ENCODE measurements at places on chromosomes 3 and 15.

DNA sequence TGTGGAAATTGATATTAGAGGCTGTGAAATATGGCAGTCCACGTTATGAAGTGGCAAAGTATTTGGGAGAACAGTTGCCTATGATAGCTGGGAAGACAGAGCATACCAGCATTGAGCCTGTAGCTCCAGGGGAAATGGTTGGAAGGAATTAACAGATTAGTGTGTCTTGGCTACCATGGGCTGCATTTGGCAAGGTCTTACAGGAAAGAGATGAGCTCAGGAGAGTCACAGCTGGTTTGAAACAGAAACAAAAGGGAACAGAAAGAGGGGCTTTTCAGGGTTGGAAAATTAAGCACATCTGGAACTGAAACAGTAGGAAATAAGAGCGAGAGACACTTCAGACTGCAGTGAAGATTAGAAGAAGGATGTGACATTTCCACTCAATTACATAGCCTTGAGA is 141.7 kb downstream of the FBLN2 start:
- no peak for DNase-seq

GRCh38 chr3:194517333-194517732 is 30.5 kb upstream of the ATP13A3 start:
- no peak for DNase-seq

GRCh38 chr3:55069950-55070349 is 142.1 kb upstream of the LRTM1 start:
- DNase-seq = no peak

- no peak for DNase-seq
Observed at GRCh38 chr3:34703053-34703452, 904.6 kb downstream of the PDCD6IP start.

DNA sequence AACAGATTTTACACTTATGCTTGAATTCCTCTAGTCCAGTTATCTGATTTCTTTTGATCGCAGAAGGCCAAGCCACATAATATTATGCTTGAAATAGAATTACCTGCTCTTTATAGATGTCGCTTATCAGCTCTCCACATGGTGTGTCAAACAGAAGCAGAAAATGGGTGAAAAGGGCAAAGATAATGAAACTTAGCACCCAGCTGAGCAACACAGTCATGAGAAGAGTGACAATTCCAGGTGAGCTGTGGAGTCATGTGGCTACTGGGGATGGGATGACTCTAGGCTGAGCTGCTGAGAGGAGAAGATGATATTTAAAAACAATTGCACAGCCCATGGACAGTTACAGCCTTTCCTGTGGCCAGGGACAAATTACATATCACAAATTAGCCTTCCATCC is 398.7 kb upstream of the PDZRN3 start:
- no peak for DNase-seq

DNA sequence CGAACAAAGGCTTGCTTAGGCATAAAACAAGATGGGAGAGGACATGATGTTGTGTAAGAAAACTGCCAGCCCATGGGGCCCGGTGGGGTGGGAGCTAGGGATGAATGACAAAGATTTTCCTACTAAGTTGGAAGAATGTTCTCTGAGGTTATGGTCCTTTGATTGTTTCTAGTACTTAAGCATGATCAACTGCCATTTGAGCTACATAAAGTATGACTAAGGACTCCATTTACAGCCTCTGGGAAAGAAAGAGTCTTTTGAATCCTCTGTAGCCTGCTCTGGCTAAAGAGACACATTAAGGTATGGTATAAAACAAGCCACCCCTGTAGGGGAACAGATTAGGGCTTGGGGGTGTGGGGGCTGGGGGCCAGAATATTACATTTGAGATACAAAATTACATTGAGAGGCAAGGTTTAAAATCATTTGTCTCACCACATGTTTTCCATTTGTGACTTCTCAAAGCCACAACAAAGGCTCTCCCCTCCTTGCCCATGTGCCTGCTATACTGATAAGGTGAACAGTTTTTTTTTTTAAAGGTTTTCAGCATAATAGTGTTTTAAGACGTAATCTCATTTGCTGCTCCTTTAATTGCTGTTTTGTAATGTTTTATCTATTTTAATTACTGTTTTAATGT is 323.4 kb downstream of the CHST2 start:
- DNase-seq = no peak

- no peak for DNase-seq
Observed at GRCh38 chr3:37129871-37130270, 44.5 kb downstream of the LRRFIP2 start.

DNA sequence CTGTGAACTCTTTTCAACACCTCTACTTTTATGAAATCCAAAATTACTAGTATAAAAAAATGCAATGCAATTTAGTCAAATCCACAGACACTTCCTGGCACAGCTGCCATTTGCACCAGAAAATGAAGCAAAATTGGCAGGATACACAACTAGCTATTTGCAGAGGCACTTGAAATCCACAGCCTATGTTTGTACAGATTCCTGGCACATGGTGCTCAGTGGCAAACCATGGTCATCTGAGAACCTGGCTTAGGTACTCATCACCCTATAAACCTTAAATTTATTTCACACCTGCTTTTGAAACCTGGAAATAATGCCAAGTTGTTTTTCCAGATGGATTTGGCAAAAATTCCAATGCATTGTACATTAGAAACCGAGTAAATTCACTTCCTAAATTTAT is 20.2 kb upstream of the PPM1L start:
- DNase-seq = no peak

GRCh38 chr3:190512666-190513065 is 1.2 kb upstream of the IL1RAP start:
- DNase-seq = no peak

DNA sequence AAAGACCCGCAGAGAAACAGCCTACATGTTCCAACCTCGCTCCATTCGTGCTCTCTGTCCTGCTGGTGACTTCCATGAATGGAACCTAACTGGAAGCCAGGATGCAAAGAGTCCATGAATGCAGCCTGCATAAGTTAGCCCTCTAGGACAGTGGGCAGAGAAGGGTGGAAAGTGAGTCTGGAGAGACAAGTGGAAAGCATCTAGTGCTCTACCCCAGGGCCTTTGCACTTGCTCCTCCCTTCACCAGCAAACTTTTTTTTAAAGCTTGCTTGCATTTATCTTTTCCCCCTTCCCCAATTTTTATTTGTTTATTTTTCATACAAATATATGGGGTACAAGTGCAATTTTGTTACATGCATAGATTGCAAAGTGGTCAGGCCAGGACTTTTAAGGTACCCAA is 7.9 kb upstream of the CYP1A1 start:
- no peak for DNase-seq

DNA sequence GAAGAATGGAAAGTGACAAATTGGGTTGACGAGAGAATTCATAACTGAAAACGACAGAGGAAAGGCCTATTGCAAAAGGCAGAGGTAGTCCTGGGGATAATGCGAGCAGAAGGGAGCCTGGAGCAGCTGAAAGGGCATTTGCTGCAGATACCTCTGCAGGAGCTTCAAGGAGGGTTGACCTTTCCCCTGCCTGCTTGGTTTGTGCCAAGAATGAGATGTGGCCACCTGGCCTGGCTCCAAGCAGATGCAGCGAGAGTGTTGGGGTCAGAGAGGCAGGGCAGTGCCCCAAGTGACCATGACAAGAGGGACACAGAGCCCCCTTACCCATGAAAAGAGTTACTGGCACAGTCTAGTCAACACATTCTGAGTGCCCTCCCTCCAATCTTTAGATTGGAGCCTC is 43.5 kb downstream of the SLC41A3 start:
- DNase-seq = no peak

DNA sequence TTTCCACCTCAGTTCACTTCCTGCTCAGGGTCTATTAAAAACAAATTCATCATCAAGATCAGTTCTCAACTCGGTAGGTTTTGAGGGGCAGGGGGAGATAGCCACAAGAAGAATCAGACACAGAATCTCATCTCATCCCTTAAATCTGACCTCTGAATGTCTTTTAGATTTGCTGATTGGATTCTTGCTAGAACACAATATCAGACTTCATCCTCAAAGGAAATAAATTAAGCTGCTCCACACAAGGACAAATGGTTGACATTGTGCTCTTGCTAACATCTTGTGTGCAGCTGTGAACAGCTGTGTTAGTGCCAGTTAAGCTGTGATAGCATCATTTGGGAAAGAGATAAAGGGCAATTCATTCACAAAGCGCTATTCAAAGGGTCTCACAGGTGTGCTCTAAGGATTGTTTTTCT is 184.0 kb upstream of the ADAMTS9 start:
- DNase-seq = no peak

DNA sequence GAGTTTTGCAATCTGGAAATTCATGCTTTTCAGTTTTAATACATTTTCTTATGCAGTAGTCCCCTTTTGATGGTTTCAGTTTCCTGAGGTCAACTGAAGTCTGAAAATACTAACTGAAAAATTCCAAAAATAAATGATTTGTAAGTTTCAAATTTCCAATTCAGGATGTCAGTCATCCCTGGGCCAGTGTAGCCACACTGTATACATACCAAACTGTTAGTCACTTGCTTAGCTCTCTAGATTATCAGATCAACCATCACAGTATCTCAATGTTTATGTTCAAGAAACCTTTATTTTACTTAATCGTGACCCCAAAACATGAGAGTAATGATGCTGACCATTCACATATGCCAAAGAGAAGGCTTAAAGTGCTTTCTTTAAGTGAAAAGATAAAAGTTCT is 715.5 kb downstream of the GBE1 start:
- no peak for DNase-seq

DNA sequence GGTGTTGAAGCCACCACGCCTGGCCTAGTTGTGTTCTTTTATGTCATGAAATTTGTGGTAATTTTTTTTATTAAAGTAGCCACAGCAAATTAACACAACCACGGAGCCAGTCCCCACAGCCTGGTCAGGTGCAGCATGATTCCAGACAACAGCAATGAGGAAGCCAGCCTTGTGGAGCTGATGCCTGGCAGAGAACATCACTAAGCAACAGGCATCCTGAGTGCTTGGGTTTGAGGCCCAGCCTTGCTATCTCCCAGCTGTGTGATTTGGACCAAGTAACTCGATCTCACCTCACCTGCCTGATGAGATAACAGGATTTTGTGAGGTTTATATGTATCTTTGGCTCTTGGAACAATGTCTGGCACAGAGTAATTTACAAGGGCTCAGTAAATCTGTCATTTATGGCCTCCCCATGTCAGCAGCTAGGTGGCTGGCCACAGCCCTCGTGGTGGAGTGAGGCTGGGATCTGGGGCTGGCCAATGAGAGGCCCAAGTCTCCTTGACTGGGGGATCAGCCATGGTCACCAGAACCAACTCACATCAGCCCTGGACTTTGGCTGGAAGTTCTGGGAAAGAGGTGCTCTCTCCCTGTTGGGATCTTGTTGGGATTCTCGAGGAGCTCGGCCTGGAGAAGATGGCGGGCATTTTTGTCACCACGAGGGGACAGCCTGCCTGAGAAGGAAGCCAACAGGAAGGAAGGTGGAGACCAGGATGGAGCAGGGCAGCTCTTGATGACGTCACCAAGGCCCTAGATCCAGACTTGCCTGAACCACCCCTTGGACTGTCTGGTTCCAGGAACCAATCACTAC is 22.8 kb upstream of the FLNB start:
- no peak for DNase-seq

DNA sequence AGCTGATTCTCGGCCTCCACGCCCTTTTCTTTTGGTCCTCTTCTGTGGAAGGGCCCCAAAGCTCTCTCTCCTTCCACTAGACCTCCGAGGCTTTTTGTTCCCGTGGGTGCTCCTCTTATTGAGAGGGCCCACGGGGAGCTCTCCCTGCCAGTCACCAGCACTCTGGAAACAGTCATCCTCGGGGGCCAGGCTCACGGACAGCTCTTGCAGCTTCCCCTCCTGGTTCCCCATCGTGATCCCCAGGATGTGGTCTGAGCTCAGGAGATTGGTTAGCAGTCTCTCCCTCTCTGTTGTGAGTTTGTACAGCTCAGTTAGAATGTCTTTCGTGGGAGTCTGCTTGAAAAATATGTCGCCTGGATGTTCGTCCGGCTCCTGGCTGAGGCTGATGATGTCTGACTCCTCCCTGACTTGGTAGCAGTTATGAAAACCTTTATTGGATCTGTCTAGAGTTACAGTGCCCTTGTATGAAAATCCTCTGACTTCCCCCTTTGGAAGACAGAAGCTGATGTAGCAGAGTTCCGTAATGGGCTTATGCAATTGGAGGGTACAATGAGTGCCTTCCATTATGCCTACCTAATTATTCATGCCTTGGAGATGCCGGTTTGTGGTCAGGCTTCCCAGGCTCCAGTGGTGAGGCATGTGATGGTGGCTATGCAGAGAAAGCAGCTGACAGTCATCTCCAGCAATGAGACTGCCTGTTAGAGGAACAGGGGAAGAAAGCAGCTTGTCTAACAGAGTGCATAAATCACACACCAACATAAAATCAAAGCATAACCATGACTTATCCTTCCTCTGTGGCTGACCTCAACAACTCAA is 40.0 kb downstream of the FMN1 start:
- DNase-seq = no peak

GRCh38 chr3:171829841-171830517 is 13.2 kb upstream of the TMEM212 start:
- peak; percentile 24 for DNase-seq

GRCh38 chr3:22704166-22704565 is 499.0 kb upstream of the UBE2E2 start:
- DNase-seq = no peak

DNA sequence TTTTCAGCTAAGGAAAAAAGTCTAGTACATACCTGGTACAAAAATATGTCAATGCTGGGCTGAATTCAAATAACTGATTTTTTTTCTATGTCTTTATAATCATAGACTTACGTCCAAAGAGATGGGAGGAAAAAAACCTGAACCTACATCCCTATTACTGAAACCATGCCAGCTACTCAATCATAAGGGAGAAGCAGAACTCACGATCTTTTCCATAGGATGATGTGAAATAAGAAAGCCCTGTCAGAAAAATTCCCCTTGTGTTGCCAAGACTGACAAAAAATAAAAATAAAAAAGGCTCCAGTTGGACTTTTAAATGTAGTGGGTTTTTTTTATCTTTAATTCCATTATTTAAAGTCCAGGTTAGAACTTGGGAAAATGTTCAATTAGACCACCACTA is 3.3 kb downstream of the MSL2 start:
- no peak for DNase-seq

DNA sequence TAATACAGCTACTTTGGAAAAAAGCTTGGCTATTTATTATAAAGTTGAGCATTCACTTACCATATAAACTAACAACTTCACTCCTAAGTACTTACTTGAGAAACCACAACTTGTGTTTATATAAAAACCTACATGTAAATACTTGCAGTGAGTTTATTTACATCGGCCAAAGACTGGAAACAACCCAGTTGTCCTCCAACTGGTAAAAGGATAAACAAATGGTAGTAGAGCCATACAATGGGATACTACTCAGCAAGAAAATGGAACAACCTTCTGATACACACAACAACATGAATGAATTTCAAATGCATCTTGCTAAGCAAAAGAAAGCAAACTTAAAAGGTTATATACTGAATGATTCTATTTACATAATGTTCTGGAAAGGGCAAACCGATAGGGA is 63.7 kb downstream of the SLC7A14 start:
- DNase-seq = no peak

- no peak for DNase-seq
Observed at GRCh38 chr3:34300621-34301020, 502.2 kb downstream of the PDCD6IP start.
